Hindlimb muscle (tissue), 1 donor: ENCODE measurements at places on chromosomes 3 and 15.
A peak's percentile ranks its signal among the peaks of the same experiment; 100 is the strongest.

DNA sequence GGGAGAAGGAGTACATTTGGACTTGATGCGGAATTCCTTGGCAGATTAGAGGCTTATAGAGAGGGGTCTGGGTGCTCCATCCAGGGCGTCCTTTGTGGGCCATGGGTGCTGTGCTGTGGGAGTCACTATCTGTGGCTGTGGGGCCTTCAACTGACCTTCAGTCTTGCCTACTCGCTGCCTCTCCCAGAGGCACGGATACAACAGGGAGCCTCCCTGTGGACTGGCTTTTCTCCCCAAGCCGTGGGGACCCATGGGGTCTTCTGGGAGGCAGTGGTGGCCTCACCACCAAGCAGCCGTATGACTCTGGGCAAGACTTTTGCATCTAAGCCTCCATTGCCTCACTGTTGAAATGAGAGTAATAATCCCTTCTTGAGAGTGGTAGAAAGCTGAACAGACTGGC is 83.9 kb downstream of the PDCD6IP start:
- DNase-seq, result no peak

DNA sequence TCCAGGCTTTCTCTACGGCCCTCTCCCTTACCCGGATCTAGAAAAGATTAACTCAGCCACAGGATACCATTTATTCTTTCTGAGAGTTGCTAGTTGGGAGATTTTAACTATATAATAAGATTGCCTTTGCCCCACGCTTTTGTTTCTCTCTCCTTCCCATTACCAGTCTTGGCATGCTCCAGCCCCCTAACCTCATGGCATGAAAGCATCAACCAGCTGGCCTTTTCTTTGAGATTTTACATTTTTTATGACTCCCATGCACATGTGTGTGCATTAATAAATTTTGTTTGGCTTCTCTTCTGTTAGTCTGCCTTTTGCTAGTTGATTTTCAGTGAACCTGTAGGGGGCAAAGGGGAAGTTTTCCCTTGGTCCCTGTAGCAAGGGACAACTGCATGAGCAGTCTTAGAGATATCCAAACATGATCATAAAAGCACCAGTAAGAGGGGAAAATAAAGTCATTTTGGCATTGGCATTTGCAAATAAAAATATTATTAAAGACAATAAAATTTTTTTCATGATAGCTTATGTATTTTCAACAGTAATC is 73.6 kb downstream of the OXSM start:
- DNase-seq, result no peak

- DNase-seq, result peak; percentile 23
Observed at GRCh38 chr3:128878556-128879124, 780 bp upstream of the ACAD9 start.

GRCh38 chr15:43325039-43325684 is 5.2 kb downstream of the LCMT2 start:
- DNase-seq, result no peak

- no peak for DNase-seq
Observed at GRCh38 chr15:81054236-81054635, 53.5 kb downstream of the TLNRD1 start.

DNA sequence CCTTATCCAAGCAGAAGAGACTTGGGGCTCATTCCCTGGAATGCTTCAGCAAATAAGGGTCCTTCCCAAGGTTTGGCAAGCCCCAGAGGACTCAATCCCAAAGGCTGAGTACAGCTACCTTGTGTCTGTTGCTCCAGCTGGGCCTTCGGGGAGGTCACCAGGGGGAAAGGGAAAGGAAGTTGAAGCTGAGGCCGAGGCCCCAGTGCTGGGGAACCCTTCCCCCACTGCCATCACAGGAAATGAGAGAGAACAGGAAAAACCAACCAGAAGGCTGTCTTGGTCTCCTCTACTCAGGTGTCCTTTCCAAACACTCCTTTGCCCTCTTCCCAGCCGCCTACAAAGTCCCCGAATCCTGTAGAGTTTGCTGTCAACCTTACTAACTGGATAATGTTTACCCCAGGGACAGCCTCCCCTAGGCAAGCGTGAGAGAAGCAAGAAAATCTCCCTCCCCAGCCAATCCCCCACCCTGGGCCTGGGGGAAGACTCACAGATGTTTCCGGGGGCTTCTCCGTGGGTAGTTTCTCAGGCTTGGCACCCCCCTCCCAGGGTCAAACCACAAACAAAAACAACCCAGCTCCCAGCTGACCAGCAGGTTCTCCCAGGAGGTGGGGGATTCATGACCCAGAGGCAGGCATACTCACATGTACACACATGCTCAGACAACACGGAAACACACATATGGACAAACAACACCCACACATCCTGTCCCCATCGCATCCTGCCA is 5.5 kb downstream of the CSRNP1 start:
- DNase-seq, result no peak

DNA sequence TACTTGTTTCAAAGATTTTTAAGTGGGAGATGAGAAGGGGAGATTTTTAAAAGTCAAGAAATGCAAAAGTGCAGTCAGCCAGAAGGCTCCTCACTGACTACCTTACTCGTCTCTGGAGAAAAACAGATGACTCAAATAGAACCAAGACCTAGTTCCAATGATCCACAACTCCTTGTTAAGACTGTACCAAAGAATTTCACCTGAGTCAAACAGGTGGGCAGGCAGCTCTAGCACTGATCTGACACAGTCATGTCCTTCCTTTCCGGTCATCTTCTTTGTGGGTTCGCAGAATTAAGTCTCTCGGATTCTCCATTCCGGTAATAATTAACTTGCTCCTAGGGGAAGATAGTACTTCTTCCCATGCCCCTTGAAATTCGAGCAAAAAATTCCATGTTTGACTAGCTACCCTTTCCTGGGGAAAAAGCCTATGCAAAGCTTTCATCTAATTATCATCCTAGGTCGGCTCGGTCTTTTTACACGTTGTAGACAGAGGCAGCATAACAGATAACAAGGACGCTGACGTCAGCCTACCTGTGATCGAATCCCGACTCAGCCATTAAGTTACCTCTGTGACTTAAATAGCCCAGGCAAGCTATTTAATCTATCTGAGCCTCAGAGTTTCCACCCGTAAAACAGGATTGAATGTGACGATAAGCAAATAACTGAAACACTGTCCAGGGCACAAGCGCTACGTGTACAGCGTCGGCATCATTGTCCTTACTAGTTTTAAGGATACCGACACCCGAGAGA is 758 bp downstream of the SELENOK start:
- DNase-seq, result no peak

DNA sequence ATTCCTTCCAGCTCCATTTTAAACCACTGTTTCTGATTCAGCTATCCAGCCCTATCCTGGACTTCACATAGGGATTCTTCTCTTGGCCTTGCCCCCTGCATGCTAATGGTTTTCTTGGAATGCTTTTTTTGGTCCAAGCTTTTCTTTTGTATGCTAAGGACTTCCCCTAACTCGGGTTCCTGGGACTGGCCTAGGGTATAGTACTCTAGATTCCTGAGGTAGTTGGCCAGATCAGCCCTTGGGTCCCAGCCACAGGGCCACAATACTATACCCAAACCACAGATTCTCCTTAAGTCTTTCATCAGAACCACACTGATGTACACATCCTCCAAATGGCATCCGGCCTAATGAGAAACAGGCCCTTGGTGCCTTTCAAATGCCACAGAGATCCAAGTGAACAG is 2.8 kb downstream of the FYCO1 start:
- DNase-seq, result no peak

DNA sequence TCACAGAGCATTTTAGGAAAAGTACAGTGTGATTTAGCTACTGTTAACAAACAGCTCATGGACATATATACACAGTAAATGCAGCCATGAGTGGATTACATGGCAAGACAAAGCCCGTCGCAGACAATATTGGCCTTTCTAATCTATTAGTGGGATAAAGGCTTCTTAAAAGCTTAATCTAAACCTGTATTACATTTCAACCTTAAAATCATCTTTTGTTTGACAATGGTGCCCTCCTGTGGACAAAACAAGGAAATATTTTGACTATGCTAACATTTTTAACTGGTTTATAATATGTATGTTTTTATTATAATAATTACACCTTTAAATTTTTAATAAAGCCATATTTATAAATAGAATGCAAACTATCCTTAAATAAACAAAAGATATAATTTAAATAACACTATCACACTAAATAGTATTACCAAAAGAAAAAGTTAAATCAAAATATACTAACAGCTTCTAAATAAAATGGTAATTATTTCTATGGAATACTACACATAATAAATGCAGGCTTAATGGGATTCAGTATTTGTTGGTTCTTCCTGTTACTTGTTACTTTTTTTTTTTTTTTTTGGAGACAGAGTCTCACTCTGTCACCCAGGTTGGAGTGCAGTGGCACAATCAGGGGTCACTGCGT is 38.6 kb downstream of the TAFA4 start:
- peak; percentile 26 for DNase-seq

GRCh38 chr3:78611278-78611677 is 1156.5 kb downstream of the ROBO1 start:
- DNase-seq, result no peak

- no peak for DNase-seq
Observed at GRCh38 chr3:35817216-35817615, 177.9 kb downstream of the ARPP21 start.

GRCh38 chr15:57561041-57561711 is 30.5 kb upstream of the MYZAP start:
- peak; percentile 77 for DNase-seq

DNA sequence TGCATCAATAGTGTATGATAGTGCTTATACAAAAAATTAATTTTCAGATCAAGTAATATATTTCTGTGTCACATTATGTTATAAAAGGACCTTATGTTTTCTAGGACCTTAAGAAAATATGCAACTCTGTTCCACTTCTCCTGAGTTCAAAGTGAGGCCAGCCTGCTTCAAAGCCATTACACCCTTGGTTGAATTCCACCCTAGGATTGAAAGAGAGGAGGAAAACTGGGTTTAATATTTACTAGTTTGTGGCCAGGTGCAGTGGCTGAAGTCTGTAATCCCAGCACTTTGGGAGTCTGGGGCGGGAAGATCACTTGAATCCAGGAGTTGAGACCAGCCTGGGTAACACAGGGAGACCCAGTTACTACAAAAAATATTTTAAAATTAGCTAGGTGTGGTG is 32.9 kb upstream of the NR1I2 start:
- DNase-seq, result no peak

- no peak for DNase-seq
Observed at GRCh38 chr15:89072277-89072869, 15.9 kb upstream of the ABHD2 start.

- no peak for DNase-seq
Observed at GRCh38 chr3:88661433-88661824, 446.0 kb upstream of the EPHA3 start.

DNA sequence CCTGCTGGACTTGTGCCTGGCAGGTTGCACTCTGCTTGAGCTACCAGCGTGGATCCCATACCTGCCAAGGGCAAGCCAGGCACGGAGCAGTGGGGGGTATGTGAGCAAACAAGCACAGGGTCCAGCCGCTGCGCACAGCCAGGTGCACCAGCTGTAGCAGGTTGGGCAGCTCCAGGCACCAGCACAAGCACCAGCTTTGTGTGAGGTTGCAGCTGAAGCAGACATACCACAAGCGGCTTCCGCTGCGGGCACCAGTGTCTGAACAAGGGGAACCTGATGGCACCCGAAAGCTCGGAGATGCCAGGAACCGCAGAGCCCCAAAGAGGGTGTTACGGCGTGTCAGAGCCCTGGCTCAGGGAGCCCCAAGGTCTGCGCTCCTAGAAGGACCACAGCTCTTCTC is 472.7 kb upstream of the ARL6 start:
- DNase-seq, result no peak

- no peak for DNase-seq
Observed at GRCh38 chr3:13025090-13025489, 48.1 kb downstream of the IQSEC1 start.

GRCh38 chr3:65732051-65732935 is 306.4 kb downstream of the MAGI1 start:
- DNase-seq, result peak; percentile 73

DNA sequence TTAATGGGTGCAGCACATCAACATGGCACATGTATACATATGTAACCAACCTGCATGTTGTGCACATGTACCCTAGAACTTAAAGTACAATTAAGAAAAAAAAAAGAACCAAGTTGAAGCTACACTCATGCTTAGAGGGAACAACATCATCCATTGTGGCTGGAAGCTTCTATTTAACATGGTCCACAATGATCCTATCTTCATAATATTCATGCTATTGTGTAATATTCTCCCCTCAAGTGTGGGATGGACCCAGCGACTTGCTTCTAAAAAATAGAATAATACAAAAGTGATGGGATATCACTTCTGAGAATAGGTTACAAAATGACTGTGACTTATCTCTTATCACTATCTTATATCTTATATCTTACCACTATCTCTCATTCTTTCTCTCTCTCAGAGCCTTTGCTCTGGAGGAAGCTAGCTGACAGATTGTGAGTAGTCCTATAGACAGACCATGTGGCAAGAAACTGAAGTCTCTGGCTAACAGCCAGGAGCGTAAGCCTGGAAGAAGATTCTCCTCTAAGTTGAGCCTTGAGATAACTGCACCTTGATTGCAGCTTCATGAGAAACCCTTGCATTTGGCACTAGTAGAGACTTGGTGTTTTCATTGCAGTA is 198.5 kb upstream of the MRPL3 start:
- no peak for DNase-seq

DNA sequence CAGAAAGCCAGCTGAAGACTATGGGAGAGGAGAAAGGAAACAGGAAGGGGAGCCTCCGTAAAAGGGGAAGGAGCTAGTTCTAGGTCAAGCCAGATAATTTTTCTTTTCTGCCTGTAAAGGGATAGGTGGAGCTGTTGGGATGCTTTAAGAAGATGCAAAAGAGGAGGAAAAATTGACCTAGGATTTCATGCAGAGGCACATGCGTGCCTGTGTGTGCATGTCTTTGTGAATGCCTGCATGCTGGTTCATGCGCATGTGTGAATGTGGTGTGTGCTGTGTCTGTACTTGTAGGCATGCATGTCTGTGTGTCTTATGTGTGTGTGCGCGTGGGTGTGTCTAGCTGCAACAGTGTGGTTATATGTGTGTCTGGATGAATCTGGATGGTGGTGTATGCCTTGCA is 27.3 kb downstream of the CCDC33 start:
- DNase-seq, result no peak

- DNase-seq, result no peak
Observed at GRCh38 chr3:123281929-123282328, 80.2 kb downstream of the SEC22A start.

DNA sequence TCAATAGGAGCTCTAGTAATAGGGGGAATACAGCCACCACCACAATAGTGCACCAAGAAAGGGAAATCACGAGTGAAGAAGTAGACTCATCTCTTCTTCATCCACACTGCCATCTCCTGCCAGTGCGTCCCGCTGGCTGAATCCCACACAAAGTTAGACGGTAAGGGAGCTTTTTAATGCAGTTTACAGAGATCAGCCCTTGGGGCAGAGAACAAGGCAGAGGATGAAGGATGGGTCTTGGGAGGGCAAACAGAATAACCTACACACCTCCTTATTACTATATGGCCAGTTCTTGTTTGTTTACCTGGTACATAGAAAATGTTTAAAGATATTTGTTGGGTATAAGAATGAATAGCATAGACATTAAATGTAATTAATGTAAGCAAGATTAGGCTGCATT is 11.0 kb upstream of the DPH6 start:
- DNase-seq, result no peak

DNA sequence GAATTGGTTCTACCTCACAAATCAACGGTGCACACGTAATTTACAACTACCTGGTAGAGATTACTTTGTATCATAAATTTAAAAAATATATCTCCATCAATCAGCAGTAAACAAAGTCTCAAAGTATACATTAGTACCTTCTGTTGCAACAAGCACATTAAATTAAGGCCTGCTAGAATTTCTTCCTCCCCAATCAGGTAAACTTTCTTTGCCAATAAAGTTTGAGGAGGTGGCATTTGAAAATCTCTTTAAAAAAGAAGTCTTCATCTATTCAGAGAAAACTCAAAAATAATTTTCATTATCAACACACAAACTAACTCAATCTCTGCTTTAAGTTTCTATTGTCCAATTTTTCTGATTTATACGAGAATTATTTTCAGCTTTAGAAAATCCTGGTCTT is 4.4 kb downstream of the CCNL1 start:
- DNase-seq, result no peak
